ENCODE measurements at places on chromosomes 1 and 21.

DNA sequence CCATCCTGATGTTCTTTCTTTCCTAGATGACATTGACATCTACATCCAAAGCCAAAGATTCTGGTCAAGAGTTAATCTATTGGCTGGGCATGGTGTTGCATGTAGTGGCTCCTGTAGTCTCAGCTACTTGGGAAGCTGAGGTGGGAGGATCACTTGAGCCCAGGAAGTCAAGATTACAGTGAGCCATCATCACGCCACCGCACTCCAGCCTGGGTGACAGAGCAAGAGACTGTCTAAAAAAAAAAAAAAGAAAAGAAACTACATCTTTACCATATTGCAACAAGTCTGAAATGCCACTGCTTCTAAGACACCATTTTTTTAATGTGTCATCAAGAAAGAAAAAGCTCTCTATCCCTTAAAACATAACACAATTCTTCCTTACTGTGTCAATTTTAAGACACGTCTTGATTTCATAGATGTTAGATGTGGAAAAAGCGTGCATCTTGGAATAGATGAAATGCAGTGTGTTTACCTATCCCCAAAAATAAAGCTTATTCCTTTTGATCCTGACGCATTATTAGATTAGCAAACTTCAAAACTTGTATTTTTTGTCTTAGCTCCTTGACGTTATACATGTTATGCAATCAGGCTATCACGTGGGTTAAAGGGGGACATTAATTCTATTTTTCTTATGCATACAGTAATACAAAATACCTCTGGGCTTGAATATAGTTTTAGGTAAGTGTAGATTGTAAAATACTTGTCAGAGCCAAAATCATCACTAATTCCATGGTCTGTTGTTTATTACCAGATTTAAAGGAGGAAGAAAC is 46.3 kb downstream of the ELAPOR1 start:
- no peak for DNase-seq

DNA sequence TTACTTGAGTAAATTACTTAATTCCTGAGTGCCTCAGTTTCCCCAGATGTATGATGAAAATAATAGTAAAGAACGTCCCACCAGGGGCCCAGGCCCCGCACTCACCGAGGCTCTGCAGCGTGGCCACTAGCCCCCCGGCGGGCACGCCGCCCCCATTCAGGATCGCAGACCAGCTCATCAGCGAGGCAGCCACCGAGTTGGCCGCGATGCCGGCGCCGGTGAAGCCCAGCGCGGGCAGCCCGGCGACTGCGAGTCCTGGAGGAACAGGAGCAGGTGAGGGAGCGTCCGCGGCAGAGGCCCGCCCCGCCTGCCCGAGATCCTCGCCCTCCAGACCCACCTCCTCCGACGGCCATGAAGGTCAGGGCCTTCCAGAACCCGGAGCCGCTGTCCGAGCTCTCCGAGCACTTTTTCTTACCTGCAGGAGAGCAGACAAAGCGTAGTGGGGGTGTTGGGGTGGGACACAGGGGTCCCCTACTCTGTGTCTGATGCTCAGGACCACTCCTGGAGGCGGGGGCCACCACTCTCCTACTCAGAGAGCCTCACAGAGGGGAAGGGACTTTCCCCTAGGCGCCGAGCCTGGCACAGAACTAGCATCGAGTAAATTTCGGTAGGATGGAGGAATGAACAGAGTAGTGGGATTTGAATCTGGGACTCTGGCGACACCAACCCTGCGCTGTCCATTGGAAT is 3.7 kb downstream of the IFI6 start:
- no peak for DNase-seq

DNA sequence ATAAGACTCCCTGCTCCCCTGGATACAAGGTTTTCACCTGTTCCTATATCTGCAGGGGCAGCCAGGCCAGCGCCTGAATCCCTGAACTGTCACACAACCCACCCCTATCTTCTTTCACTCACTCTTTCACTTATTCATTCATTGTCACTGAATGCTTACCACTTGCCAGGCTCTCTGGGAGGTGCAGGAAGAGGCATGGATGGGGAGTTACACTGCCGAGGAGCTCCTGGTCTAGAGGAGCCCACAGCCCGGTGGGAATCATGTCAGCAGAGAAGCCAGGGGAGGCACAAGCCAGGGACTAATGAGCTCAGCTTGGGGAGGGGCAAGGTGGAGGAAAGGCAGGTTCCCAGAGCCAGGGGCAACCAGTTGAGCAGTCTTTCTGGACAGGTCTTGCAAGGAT is 155.8 kb downstream of the TRABD2B start:
- DNase-seq, result no peak

DNA sequence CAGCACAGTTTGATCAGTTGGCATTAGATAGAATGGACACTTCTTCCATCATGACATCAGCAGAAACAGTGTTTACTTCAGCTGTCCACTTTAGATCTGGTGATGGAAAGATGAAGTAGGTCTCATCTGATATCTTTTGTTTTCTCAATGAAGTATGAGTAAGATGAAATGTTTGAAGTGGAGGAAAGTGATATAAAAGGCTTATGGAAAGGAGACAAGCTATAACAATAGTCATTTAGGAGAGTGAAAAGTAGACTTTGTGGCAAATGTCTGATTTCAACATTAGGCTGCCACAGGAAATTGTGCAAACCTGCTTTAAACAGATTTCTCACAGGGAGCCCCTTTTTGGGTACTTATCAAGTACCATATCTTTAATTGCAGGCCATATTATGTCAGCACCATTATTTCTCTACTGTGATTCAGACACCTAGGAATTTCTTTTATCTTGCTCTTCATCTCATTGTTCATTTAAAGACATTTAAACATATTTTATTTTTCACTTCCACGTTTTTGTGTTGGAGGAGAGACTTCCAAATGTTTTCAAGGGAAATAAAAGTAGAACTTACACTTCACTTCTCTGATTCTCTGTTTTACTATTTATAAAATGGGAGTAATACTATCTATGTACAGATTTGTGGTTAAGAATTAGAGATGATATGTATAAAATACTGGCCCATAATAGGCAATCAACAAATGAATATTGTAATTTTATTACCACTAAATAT is 18.1 kb downstream of the PDC start:
- DNase-seq, result peak; percentile 57

DNA sequence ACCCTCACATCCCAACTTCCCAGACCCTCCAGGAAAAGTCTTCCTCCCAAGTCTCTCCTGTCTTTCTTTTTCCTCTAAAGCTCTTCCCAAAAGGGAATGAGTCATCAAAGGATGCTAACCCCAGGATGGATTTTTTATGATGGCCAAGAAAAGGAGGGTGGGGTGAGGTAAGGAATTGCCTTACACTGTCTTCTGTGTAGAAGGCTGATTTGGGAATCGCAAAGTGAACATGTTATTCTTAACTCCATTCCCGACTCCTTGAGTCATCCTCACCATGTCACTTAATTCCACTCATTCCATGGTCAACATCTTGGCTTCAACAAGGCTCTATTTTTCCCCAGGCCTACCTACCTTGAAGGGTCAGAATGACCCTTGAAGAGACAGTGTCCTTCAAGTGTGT is 44.0 kb downstream of the TBX15 start:
- DNase-seq, result no peak

GRCh38 chr21:34143685-34144182 is 70.4 kb downstream of the MRPS6 start:
- no peak for DNase-seq

Measured in AML-193 (cell line).